Neural progenitor cell (in vitro differentiated cells): ENCODE measurements at places on chromosomes 6 and 20. TPM values are rescaled to one million over a fixed set of nuclear protein-coding genes. Genes with fewer than 3 reads are reported as not detected.
A peak's percentile ranks its signal among the peaks of the same experiment; 100 is the strongest.

LMBRD1 gene
- total RNA-seq = 24.8 and 41.1 TPM in 2 replicates

MAK gene
- total RNA-seq = 1.7 and 4.2 TPM in 2 replicates

PDYN gene
- total RNA-seq = 0.12 and 0.30 TPM in 2 replicates

TBX18 gene
- not detected in 2 replicates for total RNA-seq

CCDC28A gene
- 22.1 and 30.2 TPM in 2 replicates for total RNA-seq

FAM217A gene
- total RNA-seq = not detected in 2 replicates

GPR63 gene
- total RNA-seq = 13.2 and 18.2 TPM in 2 replicates

PSMF1 gene
- total RNA-seq = 34.0 and 56.0 TPM in 2 replicates

DNA sequence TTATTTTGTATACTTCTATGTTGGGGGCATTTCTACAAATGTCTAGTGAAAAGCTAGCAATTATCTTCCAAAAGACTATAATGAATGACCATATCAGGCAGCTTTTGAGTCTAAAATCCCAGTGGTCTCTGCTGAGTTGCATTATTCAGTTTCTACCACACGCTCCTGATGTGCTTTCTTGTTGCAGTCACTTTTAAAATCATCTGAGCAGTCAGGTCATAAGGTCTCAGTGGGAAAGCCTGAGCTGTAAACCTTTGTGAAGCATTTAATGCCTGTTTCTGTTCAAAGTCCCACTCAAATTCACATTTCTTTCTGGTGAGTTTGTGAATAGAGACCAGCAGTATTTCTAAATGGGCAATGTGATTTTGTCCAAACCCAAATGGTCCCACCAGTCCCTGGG is 1681.5 kb downstream of the HACE1 start:
- no peak for DNase-seq

GRCh38 chr6:35474942-35475570 is 6.9 kb downstream of the RPL10A start:
- DNase-seq = no peak

- no peak for DNase-seq
Measured at GRCh38 chr6:148493424-148493823, 150.8 kb downstream of the SASH1 start.

DNA sequence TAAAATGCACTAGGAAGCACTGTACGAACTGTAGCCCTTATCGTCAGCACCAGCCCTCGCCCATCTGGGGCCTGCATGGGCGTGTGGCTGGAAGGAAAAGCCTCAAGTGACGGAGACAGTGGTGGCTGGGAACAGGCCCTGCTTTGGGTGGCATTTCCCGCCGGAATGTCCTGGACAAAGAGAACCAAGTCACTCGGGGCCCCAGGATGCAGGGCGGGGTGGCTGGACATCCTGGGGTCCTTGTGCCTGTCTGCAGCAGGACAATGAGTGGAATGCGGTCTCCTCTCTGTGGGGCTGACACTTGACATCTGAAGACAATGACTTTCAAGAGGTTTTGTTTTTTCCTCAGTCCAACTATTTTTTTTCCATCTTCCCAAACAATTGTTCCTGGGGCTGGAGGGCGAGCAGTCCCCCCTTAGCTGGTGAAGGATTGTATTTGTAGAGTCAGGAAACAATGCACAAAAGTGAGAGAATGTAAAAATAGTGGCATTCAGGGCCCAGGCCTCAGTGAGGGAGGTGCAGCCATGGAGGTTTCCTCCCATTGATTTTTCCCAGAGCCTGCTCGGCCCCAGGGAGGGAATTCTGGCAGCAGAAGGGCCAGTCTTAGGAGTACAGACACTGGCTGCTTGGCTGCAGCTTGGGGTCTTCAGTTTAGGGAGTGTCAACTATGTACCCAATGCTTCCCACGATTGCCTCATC is 64.4 kb downstream of the PREX1 start:
- peak; percentile 49 for DNase-seq

- DNase-seq = no peak
Measured at GRCh38 chr6:19968201-19968600, 131.0 kb downstream of the ID4 start.

DNA sequence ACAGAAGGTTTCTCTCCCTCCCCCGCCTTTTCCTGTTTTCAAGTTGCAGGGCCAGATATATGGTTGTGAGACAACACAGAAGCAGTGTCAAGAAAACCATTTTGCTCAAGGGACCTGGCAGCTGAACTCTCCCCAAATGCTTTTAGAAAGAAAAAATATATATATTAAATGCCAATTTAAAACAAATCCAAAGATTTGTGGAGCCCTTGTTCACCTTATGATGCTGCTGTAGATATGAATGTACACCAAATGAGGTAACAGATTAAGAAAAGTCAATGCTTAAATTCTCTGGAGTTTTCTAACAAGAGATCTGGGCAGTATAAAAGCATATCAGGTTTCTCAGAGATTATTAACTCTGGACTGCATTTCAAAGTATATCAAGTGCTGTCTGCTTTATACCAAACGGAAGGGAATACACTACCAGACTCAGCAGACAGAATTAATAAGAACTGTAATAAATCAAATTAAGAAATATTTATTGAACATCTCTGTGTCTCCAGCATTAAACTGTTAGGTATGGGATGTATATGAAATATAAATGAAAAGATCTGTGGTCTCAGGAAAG is 357.5 kb downstream of the HDGFL1 start:
- no peak for DNase-seq

- DNase-seq = no peak
Measured at GRCh38 chr6:45432977-45433376, 55.2 kb upstream of the SUPT3H start.

- DNase-seq = no peak
Measured at GRCh38 chr6:129637340-129638054, 72.5 kb downstream of the ARHGAP18 start.

DNA sequence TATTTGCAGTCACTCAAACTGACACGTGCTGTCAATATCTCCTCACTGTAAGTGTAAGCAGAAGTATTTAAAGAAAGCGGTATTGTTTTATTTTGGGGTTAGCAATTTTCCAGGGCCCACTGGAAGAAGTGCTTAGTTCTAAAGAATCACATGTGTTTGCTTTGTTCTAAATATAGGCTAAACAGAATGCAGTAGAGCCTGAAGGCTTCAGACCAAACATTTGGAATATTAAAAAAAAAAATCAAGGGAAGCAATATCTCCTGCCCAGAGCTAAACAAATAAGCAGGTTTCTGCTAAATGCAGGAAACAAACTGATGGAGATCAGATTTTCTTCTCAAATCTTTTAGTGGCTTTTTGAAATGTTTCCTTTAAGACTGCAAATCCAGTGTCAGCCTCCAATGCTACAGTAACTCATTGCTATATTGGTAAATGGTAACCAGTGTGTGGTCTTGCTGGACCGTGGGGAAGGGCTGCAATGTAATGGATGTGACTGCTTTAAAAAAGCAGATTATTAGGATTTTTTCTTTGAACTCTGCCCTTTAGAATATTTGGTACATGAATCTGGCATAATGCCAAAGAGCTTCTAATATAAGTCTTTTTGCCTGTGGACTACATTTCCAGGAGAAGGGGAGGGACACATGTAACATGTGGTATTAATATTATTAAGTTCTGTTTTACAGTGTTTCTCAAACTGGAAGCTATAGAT is 317.1 kb upstream of the FERMT1 start:
- no peak for DNase-seq
